ENCODE measurements at places on chromosomes 16 and 17.

GRCh38 chr16:81232740-81233367, 5.6 kb upstream of the BCO1 start:
- DNase-seq = no peak

GRCh38 chr16:81560979-81561657, 116.5 kb downstream of the CMIP start:
- DNase-seq = no peak

DNA sequence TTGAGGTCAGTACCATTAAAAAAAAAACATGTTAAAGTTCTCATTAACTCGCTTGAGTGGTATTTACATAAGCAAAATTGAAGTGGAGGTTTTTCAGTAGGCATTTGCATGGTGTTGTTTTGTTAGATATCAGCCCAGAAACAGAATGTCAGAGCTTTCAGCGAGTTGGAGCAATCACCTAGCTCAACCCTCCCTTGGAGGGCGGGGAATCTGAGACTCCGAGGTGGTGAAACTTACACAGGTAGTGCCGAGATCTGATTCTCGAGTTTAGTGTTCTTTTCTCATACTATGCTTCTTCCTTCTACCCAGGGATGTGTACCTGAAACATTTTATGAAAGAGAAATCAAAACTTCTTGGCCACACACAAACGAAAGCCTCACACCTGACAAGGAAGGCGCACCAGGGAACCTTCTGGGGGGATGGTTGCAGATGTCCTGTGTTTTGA, 6.6 kb downstream of the SEC14L1 start:
- DNase-seq = no peak

GRCh38 chr16:59864981-59865666, 1131.0 kb upstream of the GOT2 start:
- no peak for DNase-seq

GRCh38 chr16:87725596-87726235, 40.1 kb downstream of the KLHDC4 start:
- no peak for DNase-seq

DNA sequence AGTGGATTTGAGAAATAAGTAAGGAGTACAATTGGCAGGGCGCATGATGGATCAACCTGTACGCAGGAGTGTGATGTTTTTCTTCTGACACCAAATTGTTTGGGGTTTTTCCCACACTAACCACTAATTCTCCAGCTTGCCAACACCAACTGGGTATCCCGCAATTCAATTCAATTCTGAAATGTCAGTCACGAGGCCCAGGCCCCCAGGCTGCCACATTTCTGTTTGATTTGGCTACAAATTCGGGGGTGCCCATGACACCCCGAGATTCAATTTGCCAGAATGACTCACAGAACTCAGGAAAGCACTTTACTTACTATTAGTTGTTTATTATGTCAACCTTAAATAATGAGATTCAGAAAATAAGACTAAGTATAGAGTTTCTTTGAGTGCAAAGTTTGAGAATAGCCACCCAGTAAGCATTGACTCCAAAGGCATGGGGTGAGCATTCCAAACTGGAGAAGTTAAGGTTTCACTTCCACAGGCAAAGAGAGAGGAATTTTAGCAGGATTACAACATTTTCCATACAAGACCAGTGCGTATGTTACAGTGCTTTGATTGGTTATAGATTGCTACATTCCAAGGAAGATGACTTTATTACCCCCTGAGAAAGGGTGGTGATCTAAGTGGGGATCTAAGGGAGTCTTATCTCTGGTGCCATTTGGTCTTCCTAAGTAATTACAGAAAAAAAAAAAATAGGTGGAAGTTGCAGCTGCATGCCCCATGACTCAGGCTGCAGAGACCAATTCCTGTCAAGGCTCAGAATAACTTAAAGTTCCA, 11.5 kb downstream of the SLC46A1 start:
- no peak for DNase-seq

GRCh38 chr16:3573146-3573815, 3.9 kb downstream of the NLRC3 start:
- DNase-seq = no peak

- no peak for DNase-seq
Observed at GRCh38 chr16:996681-997080, 15.1 kb downstream of the SOX8 start.

DNA sequence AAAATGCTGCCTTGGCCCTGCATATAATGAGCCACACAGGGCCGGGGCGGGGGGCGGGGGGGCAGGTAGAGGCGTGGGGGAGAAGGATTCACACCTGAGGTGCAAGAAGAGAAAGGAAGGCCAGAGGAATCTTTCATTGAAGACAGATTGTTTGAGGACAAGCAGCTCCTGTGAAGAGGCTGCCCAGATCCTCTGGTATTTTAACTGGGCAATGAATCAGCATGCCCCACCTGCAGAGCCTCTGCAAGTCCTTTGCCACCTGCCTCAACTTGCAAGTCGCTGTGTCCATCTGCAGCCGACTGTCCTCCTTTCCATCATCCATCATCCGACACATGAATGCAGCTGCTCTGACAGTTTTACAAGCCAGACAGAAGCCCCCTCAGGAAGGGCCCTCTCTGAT, 1.2 kb upstream of the SOST start:
- DNase-seq = no peak

- no peak for DNase-seq
Observed at GRCh38 chr17:82320956-82321927, 3.8 kb upstream of the CD7 start.

DNA sequence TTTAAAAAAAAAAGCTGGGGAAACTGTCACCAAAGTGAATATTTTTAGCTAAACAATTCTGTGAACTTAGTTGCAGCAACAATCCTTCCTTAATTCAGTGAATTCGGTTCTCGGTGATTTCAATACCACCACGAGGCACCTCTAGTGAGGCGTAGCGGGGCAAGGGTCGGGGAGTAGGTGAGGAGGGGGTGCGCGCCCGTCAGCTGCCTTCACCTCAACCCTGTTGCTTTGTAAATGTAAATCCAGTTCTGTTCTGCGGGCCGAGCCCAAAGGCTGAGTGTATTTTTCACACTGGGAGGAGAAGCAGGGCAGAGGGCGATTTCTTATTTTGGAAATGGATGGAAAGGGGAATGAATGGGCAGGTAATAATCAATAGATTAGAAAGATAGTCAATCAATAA, 17.4 kb downstream of the SALL1 start:
- no peak for DNase-seq

DNA sequence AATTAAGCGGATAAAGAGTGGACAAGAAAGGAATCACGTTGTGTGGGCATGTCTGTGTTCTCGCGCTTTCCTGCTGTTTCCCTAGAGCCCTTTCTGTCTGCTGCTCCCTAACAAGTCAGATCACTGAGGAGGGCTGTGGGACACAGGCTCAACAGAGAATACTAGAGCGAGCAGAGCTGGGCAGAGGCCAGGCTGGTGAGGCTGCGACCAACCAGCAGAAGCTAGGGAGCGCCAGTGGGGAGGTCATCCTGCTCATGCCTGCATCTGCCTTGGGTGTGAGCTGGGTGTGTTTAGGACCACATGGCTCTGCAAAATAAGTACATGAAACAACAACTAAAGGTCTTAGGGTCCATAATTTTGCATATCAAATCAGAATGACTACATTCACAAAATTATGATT, 11.5 kb upstream of the FOXJ1 start:
- DNase-seq = no peak

- DNase-seq = no peak
Observed at GRCh38 chr17:4928881-4929280, 3.2 kb upstream of the GP1BA start.

DNA sequence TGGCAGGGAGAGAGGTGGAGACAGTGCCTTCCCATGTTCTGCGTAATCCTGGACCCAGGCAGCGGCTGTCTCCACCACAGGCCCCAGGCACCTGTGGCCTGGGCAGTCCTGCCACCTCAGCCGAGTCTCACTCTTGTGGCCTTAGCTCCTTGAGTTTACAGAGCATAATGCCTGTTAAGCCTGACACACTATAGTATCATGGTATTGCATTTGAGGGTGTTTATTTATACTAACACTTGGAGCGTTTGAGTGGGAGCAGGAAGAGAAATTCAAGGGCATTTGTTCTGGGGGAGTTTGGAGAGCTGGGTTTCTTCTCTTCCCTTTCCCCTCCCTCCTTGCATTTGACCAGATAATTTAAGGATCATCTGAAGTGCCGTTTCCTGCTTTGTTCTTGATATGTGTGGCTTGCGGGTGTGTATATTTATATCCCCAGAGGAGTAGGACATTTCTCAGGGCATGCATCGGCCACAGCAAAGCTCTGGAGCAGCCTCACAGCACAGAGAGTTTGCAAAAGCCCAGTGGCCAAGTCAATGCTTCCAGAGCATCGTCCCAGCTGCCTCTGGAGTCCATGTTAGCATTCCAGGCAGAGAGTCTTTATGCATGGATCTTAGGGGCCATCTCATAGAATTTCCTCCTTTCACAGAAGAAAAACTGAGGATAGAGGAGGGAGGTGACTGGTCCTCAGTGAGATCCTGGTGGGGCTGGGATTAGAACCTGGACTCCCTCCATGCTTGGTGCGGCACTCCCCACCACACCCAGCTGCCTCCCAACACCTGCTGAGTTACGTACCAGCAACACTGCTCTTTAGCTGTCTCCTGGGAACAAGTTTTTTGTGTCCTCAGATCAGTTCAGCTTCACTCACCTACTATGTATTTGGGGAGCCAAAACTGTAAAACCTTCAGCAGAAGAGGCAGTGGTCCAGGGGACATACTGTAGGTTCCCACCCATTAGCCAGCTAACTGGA, 222.8 kb downstream of the CCDC182 start:
- no peak for DNase-seq

GRCh38 chr17:3935140-3935542, 18.9 kb upstream of the P2RX1 start:
- DNase-seq = no peak

GRCh38 chr16:70578035-70578434, 54.4 kb downstream of the SF3B3 start:
- no peak for DNase-seq

- DNase-seq = no peak
Observed at GRCh38 chr17:48491527-48492273, 39.1 kb downstream of the HOXB1 start.

GRCh38 chr17:29289852-29290251, 4.1 kb downstream of the NUFIP2 start:
- DNase-seq = no peak
